Muscle of leg (tissue), 16 donors: ENCODE measurements at places on chromosomes 1 and 21.
A peak's percentile ranks its signal among the peaks of the same experiment; 100 is the strongest.

GRCh38 chr1:192376374-192376773 is 59.6 kb downstream of the RGS21 start:
- DNase-seq: no peak

DNA sequence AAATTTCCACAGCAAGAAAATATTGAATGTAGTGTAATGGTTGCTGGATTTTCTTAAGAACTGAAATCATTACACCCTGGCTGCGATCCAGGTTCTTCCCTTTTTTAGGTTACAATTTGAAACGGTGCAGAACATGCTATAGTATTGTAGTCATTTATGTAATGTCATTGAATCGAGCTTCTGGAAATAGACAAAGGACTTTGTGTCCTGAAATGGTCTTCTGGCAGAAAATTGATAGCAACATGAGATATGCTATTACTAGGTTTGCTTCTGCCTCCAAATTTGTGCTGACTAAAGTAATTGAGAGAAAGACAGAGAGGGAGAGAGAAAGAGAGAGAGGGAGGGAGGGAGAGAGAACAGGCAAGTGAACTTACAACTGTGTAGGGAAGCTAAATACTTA is 146.2 kb upstream of the NFIA start:
- peak; percentile 91 for DNase-seq

DNA sequence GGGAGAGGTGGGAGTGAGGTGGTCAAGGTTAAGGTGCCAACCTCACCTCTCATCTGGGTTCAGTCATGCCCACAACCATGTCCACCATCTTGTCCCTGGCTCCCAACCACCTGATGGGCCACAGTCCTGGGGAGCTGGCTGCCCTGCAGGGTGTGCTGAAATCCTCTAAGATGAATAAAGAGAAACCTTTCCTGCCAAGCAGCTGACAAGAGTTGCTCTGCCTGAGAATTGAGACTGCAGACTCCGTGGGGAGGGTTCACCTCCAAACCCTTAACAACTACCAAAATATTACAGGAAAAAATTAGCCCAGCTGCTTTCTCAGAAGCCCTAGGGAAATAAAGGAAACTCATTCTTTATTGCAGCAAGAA is 15.2 kb upstream of the FGR start:
- peak; percentile 67 for DNase-seq

DNA sequence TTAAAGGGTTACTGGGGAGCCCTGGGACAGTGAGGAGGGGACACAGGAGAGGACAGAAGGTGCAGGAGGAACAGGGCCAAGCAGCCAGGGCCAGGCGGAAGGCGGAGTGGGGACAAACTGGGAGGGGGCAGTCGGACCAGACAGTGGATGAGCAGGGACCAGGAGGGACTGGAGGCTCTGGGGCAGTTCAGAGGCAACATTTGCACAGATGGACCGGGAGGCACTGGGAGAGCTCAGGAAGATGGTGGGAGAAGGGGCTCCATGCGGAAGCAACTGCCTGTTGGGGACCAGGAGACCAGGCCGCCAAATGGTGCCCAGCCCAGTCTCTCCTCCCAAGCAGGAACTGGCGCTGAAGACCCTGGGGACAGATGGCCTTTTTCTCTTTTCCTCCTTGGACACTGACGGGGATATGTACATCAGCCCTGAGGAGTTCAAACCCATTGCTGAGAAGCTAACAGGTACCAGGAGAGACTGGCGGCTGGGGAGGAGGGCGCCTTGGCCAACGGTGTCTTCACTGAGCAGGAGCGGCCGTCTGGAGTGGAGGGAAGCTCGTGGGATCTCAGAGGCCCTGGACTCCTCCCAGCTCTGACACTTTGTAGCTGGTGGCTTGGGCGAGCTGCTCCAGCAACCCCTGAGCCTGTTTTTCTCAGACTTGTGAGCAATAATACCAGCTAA is 847 bp downstream of the SELENON start:
- no peak for DNase-seq

DNA sequence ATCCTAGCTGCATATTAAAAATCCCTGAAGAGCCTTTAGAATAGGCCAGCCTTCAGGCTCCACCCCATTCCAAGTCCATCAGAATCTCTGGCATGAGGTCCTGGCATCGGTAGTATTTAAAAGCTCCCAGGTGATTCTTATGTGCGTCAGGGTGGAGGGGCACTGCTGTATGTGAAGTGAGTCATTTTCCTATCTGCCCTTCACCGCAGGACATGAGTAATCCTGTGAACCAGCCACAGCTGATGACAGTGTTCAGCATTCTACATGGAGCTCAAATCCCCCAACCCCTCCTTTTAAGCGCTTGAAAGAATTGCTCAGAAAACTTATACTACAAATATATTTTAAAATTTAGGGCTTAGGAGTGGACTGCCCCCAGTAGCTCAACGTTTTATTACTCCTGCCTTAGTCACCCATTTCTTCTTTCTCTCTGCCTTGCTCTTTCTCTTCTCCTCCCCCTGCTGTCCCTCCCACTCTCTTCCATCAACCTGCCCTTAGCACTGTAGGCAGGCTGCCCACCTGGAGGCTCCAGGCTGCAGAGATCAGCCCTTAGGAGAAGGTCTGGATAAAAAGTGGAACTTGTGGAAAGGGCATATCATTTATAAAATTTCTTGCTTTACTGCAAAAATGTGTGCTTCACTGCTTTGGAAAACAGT is 73.8 kb upstream of the ZNF281 start:
- DNase-seq: peak; percentile 87

DNA sequence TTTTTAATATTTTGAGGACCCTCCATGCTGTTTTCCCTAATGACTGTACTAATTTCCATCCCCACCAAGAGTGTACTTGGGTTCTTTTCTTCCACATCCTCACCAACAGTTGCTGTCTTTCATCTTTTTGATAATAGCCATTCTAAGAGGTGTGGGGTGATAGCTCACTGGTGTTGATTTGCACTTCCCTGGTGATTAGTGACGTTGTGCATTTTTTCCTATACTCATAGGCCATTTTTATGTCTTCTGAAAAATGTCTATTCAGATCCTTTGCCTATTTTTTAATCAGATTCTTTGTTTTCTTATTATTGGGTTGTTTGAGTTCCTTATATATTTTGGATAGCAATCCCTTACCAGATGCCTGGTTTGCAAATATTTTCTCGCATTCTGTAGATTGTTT is 64.2 kb downstream of the FCRL5 start:
- no peak for DNase-seq

DNA sequence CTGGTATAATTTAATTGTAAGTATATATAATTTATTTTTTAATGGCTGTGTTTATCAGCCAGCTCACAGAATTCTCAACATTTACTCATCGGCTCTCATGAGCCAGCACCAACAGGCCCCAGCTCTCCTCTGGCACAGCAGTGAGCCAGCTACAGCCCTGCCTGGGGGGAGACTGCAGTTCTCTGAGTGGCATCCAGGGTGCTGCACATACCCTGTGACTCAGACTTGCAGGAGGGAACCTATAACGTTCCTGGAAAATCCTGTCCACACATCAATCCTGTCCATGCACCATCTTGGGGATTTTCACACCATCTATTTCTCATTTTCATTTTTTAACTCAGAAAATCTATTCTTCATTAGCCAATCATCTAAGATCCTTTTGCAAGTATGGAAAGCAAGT is 36.5 kb downstream of the FHAD1 start:
- DNase-seq: no peak

- no peak for DNase-seq
Observed at GRCh38 chr1:199574950-199575349, 452.6 kb upstream of the NR5A2 start.

DNA sequence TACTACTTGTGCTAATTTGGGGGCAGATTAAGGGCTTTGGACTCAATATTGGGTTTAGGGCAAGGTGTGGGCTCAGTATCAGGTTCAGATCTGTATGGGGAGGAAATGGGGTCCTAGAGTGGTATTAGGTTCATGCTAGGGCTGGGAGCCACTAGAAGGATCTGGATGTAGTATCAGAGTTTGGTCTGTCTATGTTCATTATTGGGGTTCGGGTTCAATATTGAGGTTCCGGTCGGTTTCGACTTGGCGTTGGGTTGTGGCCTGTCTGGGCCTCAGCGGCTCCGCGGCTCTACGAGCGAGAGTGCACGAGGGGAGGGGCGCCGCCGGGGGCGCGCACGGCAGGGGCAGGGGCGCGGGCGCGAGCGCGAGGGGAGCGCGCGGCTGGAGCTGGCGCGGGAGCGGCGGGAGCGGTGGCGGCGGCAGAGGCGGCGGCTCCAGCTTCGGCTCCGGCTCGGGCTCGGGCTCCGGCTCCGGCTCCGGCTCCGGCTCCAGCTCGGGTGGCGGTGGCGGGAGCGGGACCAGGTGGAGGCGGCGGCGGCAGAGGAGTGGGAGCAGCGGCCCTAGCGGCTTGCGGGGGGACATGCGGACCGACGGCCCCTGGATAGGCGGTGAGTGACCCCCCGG is at the start of gene PTPRF:
PTPRF (plus strand) TSS at position 401 of the 624 bp plus-strand sequence. CDS start 14,193 bp downstream, outside the sequence.
- peak; percentile 75 for DNase-seq

GRCh38 chr1:175373786-175374623 is 181.4 kb upstream of the KIAA0040 start:
- DNase-seq: peak; percentile 23

GRCh38 chr1:236515443-236515958 is 8.3 kb upstream of the LGALS8 start:
- peak; percentile 50 for DNase-seq

DNA sequence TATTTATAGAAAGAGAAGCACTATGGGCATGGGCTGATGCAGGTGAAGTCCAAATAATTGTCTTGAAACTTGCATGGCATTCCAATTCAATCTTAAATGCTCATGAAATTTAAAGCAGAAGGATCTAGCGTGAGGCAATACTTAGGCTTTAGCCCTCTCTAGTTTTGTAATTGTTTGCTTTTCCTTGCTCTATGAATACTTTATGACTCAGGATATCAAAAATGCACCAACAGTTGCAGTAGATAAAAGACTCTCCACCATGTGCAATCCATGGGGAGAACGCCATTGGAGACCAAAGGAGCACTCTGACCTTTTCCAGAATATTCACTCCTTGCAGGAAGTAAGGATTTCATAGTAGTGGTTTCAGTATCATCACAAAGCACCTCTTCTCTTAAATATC is 436.4 kb downstream of the LRRIQ3 start:
- no peak for DNase-seq

DNA sequence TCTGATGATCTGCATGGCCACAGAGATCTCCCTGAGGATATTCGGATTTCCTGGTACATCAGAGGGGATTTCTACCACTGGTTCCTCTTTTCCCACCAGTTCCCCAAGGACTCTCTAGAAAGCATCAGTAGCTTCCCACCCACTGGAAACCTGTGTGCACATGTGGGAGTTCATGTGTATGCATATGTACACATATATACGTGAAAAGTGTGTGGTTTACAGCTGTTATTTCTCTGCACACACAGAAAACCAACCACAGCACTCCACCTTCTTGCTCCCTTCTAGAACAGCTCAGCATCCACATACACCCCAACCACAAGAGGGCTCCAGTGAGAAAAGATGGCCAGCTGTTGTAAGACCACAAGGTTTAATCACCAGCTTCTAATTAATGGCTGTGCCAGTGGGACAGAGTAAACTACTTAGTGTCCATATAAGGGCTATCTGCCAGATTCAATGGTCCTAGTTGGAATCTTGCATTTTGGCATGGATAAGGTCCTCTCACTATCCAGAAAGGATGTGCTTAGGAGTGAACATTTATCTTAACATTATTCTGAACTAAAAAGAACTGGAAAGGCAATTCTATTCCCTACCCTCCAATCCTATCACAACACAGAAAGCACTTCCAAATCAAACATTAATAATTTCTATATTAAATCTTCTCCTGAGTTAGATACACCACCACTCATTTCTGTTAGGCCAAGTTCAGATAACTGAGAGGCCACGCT is 24.1 kb downstream of the GPR3 start:
- DNase-seq: no peak

- no peak for DNase-seq
Observed at GRCh38 chr1:107477233-107477632, 336.4 kb downstream of the NTNG1 start.

GRCh38 chr1:28887835-28888682 is 26.3 kb upstream of the EPB41 start:
- peak; percentile 45 for DNase-seq

DNA sequence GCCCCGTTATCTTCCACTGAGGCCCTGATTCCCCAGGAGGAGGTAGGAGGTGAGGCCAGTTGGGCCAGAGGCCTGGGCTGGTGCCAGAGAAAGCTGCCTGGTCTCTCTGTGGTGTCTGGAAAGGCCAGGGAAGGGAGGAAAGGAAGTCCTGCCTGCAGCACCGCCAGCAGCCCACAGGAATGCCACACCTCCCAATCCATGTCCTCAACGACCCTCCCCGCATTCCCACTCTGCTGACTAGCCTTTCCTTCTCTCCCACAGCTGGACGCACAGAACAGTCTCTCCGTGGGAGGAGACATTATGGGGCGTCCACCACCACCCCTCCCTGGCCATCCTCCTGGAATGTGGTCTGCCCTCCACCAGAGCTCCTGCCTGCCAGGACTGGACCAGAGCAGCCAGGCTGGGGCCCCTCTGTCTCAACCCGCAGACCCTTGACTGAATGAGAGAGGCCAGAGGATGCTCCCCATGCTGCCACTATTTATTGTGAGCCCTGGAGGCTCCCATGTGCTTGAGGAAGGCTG is 18.0 kb downstream of the CSF1 start:
- no peak for DNase-seq

DNA sequence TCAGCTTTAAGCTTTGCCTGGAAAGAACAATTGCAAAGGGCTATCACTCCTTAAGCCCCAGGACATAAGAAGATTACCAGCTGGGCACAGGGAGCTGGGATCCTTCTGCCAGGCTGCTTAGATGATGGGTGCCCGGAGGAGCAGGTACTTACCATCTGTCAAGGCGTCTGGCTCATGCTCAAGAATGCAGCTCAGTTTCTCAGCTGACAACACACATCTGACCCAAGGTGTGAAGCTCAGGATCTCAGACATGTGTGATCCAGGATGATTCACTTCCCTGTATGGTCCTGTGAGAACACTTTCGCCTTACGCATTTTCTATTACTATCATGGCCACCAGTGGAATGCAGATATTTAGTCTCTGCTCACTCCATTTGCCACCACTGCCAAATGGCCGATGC is 14.7 kb upstream of the DISC1 start:
- no peak for DNase-seq

DNA sequence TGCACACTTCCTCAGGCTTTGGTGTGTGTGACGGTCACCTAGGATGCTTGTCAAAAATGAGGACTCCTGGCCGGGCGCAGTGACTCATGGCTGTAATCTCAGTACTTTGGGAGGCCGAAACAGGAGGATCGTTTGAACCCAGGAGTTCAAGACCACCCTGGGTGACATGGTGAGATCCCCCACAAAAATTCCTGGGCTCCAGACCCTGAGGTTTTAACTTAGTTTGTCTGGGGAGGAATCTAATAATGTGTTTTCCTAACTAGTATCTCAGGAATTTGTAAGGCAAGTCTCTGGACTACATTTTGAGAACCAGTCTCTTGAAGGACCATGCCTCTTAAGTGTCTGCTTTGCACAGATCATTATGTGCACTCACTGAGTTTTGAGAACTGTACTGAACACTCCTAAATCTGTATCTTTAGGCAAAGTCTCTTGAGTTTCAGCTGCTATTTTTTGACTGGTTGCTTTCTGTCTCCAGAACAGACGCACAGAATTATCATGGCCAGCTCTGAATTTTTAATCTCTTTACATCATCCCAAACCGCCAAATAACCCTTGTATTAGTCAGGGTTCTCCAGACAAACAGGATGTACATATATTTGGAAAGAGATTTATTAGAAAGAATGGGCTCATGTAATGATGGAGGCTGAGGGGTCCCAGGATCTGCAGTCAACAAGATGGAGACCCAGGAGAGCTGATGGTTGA is 45.5 kb upstream of the VANGL1 start:
- no peak for DNase-seq
